ENCODE measurements at places on chromosomes 16 and 17. TPM values are rescaled to one million over a fixed set of nuclear protein-coding genes. Genes with fewer than 3 reads are reported as not detected.

DNA sequence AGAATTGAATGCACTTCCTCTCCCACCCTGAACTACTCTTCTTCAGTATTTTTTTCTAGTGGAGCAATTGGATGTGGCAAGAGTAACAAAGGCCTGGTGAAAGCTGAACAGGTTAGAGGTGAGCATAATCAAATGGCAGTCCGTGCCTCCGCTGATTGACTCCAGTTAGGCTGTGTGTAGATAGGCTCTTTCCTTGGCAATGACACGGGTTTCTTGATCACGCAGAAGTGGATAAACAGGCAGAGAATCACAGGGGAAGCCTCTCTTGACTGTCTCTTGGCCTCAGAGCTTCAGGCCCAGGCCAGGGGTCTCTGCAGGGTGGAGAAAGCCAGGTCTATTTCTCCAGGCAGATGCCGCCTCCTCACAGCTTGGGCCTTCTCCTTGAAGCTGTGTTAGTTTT is 4.2 kb downstream of the CD300LB start:
- DNase-seq: no peak

DNA sequence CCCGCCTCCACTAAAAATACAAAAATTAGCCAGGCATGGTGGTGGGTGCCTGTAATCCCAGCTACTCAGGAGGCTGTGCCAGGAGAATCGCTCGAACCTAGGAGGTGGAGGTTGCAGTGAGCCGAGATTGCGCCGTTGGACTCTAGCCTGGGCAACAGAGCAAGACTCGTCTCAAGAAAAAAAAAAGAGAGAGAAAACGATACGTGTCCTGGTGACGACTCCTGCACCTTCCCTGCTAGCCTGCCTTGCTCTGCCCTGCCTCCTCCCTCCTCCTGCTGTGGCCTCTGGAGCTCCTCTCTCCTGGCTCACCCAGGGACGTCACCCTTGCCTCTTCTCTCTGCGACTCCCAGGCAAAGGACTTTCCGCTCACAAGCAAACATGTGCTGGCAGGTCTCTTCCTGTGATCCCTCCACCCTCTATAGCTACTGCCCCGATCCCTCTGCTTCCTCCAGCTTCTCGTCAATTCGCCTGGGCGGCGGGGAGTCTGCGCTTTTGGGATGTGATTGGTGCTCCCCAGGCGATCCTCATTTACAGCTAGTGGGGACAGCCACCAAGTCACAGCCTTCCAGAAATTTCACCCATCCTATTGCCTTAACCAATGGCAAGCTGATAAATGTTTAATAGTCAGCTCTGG is 25.5 kb upstream of the CBX4 start:
- no peak for DNase-seq

DNA sequence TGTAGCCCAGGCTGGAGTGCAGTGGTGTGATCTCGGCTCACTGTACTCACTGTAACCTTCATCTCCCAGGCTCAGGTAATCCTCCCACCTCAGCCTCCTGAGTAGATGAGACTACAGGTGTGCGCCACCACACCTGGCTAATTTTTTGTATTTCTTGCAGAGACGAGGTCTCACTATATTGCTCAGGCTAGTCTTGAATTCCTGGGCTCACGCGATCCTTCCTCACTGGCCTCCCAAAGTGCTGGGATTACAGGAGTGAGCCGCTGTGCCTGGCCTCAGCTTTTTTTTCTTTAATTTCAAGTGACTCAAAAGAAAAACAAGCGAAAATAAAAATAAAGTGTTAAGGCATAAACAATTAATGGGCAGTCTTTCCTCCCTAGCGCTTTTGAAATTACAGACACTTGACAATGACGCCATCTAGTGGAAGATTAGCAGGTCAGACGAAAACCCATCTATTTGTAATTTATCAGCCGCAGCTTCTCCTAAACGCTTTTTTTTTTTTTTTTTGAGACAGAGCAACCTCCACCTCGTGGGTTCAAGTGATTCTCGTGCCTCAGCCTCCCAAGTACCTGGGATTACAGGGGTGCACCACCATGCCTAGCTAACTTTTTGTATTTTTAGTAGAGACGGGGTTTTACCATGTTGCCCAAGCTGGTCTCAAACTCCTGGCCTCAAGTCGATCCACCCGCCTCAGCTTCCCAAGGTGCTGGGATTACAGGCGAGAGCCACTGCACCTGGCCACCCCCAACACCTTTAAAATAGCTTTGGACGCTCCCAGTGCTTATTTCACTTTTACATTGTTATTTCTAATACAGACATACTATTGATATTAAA is 28.1 kb upstream of the PECAM1 start:
- peak; percentile 67 for DNase-seq

DNA sequence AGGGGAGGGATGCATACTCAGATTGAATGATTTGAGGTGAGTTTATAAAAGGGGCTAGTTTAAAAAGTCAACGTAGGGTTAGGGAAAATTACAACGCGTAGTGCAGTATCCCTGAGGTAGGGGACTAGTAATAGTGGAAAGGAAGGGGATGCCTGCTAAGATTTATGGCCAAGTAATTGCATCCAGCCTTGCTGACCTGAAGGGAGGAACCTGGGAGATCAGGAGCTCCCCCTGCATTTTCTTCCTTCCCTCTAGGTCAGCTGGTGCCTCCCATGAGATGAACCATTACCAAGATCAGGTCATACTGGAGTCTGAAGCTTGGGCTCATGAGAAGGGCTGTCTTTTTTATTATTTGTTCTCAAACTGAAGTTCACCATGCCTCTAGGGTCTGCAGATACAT is 606.6 kb downstream of the TMEM114 start:
- DNase-seq: no peak

DNA sequence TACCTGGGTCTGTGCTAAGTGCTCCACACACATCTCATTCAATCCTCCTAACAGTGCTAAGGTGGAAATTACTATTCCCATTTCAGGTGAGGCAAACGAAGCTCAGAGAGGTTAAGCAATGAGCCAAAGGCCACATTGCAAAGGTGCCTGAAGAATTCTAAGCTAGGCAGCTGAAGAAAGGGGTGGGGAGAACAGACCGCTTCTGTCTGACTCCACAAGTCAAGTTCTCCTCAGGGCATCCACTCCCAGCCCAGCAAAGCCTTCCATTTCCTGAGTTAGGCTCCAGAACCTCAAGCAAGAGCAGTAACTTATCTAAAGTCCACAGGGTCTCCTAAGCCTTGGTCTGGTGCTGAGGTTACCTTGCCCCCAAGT is 27.0 kb upstream of the MRPS23 start:
- DNase-seq: no peak

DNA sequence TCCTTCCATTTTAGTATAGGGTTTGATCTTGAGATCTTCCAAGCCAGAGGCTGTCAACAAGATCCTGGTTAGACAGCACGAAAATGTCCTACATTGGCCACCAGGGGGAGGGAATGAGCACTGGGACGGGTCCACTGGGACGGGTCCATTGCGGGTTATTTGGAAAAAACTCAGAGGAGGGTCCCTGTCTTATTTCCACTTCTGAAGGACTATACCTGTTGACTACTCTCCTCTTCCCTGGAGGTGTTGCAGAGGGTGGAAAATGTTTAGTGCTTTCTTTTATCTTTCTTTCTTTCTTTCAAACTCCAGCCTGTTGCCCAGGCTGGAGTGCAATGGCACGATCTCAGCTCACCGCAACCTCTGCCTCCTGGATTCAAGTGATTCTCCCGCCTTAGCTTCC is 2.5 kb downstream of the TTLL6 start:
- DNase-seq: peak; percentile 52

DNA sequence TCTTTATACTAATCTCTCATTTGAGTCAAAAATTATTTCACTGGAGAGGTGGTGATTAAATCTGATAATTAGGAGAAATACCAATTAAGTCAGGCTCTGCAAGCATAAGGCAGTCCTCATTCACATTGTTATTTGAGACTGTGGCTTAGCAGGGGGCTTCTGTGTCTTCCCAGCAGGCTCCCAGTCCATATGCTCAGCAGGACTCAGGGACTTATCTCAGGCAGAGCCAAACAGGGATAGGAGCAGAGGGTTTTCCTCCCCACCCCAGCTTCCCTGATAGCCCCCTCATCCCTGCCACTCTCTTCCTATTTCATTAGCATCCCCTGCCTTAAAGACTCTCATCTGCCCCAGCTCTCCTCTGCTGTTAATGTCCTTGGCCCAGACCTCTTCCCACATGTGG is 104.3 kb upstream of the DNAH9 start:
- no peak for DNase-seq

DNA sequence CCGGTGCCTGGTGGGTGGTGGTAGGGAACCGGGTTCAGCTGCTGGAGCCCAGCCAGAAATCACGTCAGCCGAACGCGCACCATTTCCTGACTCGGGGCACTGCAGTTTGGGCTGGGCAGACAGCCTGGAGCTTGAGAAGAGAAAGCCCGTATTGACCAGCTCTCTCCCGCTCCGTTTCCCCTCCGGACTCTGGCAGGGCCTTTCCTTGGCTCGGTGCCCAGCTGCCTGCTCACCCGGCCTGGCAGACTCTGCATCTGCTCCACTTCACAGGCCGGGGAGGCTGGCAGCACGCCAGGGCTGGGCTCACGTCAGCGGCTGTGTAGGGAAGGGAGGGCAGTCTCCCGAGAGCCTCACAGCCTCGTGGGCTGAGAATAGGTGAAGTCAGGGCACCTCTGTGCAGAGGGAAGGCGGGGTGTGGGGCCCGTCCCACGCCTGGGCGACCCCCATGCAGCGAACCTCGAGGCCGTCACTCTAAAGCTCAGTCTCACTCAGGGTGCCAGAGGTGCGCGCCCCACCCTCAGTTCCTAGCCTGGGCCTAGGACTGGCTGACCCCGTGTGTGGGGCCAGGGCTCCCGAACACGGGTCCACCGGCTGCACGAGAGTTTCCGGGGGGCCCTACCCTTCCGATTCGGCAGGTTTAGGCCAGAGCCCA is 59.1 kb downstream of the OR1D5 start:
- peak; percentile 83 for DNase-seq

DNA sequence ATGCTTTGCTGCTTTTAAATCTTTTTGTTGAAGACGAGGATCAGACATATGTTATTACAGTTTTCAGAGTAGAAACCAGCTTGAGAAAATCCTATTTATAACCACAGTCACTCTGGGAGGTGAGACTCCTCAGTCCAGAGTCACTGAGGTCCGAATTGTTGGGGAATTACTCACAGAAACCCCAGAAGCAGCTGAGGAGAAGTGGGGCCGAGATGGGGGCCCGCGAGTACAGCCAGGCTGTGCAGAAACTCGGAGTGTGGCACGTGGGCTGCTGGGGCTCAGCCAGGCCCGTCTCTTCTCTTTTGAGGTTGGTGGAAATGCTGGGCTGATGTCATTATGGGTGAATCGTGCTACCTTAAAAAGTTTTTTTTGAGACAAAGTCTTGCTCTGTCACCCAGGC is 14.4 kb upstream of the GNG13 start:
- no peak for DNase-seq

GRCh38 chr17:4100883-4101756 is 41.7 kb downstream of the ZZEF1 start:
- DNase-seq: no peak

- DNase-seq: no peak
These were observed 70.6 kb upstream of the XYLT1 start for GRCh38 chr16:17541324-17541723.

- DNase-seq: no peak
These were observed 7.7 kb downstream of the FOXL1 start for GRCh38 chr16:86585821-86586611.

DNA sequence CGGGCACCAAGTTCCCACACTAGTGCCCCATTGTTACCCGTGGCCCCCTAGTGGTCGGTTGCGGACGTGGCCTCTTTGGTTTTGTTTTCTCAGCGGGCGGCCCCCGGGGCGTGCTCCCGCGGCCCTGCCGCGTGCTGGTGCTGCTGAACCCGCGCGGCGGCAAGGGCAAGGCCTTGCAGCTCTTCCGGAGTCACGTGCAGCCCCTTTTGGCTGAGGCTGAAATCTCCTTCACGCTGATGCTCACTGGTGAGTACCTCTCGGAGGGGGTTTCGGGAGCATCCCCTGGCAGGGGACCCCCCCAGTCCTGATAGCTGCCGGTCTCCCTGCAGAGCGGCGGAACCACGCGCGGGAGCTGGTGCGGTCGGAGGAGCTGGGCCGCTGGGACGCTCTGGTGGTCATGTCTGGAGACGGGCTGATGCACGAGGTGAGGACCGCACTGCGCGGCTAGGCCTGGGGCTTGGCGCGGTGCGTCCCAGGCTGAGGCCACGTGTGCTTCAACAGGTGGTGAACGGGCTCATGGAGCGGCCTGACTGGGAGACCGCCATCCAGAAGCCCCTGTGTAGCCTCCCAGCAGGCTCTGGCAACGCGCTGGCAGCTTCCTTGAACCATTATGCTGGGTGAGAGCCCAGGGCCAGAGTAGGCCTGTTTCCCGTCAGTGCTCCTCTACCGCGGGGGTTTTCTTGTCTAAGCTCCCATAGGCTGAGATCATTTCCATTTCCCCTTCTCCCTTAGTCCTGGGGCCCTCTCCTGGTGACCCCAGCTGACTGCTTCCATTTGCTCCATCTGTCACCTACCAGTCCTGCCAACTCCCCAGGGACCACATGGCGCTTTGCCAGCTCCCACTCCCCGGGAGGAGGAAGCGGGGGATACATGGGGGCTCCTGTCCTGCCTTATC is 1.7 kb downstream of the SPHK1 start:
- DNase-seq: peak; percentile 80

DNA sequence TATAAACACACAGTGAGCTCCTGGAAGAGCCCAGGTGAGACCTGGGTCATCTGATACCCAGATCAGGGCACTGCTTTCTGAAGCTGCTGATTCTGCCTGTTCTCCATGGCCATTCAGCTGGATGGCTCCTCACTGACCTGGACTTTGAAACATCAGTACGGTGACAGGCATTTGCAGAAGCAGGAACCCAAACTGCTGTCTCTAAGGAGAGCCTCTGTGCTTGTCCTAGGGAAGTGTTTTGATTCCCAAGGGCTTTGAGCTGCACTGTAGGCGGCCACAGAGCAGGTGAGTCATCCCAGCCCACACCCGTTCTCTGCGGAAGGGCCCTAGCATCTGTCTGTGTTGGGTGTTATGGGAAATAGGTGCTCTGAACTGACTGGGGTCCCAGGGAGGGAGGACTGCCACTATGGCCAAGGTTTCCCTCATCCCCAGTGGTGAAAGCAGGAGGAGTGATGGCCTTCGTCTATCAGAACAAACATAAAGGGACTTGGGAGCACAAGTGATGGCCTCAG is 60.7 kb upstream of the ADCY9 start:
- DNase-seq: no peak

The MMP28 gene
- polyA plus RNA-seq: not detected

The FZD2 gene
- polyA plus RNA-seq: 0.39 TPM

The TMIGD1 gene
- not detected for polyA plus RNA-seq

The RAB40C gene
- 14.5 TPM for polyA plus RNA-seq

The IRX3 gene
- polyA plus RNA-seq: not detected

The MT3 gene
- polyA plus RNA-seq: not detected

The SEPHS2 gene
- polyA plus RNA-seq: 72.6 TPM

The DHRS7C gene
- polyA plus RNA-seq: not detected
